ENCODE measurements at places on chromosomes 2 and 18.

- DNase-seq = no peak
Observed at GRCh38 chr2:23661276-23662050, 265.5 kb downstream of the ATAD2B start.

DNA sequence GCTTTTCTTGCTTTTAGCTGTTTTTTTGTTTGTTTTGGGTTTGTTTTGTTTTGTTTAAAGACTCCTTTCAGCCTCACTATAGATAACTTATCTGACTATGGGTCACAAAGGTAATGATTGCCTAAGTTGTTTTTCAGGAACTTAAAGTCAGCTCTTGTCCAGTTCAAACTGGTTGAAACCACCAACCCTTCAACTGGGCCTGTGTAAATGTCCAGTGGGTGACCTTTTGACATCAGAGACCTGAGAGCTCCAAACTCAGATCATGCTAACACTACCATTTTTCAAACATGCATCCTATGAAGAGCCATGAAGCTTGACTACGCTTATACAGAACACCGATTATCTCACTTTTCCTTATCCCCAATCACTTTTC lies 144.6 kb upstream of the RMP24 start:
- no peak for DNase-seq

GRCh38 chr2:143955401-143956065 lies 564.4 kb downstream of the ZEB2 start:
- peak; percentile 75 for DNase-seq

- DNase-seq = no peak
Observed at GRCh38 chr2:209936106-209936666, 66.3 kb upstream of the RPE start.

DNA sequence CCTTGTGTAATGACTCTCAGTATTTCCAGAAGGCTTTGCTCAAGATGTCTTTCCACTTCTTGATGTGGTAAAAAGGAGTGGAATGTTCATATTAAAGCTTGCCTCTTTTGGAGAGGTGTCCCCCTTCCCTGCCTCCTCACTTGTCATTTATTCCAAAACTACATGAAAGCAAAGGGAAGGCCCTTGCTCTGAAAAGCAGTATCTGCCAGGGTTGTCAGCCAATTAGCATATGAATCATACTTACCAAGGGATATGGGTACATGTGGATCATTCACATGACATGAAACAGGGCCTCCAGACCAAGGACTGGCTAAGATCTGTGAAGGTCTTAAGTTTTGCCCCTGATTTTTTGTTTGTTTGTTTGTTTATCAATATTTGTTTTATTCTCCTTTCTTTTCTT lies 31.3 kb downstream of the ANXA4 start:
- no peak for DNase-seq

DNA sequence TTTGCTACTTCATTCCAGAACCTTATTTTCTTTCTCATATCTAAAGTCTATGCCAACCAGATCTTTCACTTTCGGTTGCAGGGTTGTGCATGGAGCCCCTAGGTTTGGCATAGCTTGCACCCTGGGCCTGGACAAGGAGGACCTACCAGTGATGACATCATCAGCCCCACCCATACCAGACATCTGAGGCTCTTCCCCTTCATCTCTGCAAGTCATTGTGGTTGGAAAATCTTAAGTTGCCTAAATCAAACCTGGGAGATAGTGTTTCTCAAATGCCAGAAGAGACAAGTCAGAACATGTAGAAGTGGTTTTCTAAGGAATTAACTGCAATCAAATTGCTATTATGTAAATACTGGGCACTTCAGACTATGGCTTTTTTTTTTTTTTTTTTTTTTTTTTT lies 363.3 kb downstream of the ZNF516 start:
- DNase-seq = peak; percentile 17

Data from NCI-H524 (cell line).